ENCODE measurements at places on chromosomes 11 and 22.

DNA sequence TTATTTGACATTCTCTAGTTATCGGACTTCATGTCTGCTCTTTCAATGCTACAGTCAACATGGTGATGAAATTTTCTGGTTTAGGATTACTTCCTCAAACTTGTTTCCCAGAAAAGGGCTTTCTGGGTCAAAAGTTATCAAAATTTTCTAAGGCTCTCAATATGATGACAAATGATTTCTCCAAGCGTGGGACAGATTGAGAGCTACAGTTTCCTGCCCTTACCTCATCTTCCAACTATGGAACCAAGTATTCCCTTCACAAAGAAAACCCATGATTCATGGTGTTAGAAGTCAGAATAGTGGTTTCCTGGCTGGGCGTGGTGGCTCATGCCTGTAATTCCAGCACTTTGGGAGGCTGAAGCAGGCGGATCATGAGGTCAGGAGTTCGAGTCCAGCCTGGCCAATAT lies 17.8 kb downstream of the MYO18B start:
- DNase-seq, result no peak

GRCh38 chr11:22193348-22194051 lies 615 bp downstream of the ANO5 start:
- peak; percentile 31 for DNase-seq

GRCh38 chr11:9092853-9093778 lies 1.7 kb upstream of the SCUBE2 start:
- DNase-seq, result peak; percentile 32

DNA sequence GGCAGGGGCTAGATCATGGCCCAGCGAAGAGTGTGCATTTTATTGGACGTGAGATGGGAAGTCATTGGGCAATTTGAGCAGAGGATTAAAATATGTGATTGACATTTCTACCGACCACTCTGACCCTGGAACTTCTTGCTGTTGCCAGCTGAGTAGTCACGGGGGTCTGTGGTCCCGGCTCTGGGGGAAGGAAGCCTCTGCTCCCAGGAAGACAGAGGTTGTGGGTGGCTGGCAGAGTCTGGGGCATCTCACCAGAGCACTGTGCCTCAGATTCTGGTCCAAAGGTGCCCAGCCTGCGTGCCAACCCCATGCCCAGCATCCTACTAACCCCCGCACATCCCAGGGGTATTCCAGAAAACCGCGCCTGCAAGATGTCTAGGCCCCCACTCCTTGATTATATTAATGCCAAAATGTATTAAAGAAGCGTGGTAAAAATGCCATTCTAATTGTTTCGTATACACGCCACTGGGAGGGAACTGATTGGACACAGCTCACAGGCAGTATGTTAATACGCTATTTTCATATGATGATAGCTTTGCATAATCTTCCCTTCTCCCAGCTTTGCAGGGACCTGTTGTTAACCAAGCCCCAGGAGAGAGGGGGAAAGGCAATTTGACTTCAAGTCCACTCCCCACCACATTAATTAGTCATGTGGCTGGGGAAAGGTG lies 25.3 kb upstream of the LMO1 start:
- no peak for DNase-seq

DNA sequence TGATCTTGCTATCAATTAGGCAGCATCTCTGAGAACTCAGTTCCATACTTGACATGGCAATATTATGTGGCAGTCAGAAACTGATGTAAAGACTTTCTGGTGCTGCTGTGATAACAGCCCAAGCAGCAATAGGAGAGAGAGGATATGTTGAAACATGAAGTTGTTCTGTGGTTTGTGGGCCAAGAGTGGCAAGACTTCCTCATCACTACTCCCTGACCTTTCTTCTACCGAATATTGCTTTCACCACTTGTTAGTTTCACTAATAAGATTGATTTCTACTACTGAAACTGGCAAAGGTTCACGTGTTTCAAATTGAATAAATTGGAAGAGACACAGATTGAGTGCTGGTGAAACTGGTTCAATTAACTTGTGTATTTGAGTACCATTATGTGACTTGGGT lies 852.6 kb upstream of the RAG2 start:
- no peak for DNase-seq

GRCh38 chr11:21492931-21493330 lies 700.0 kb upstream of the ANO5 start:
- DNase-seq, result no peak

DNA sequence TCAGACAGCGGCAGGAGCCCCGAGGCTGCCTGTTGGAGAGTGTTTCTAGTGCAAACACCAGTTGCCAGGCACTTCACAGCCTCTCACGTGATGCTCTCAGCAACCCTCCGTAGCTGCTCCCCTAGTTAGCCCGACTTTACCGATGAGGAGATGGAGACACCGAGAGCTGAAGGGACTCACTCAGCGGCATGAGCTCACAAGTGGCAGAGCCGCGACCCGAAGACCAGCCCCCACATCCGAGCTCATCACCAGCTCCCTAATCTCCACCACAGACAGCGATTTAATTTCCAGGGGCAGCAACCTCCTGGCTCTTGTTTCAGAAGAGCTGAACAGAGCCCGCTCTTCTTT lies 28.7 kb upstream of the RTL6 start:
- DNase-seq, result peak; percentile 71

GRCh38 chr11:126518972-126519690 lies 163.6 kb downstream of the ST3GAL4 start:
- DNase-seq, result no peak

DNA sequence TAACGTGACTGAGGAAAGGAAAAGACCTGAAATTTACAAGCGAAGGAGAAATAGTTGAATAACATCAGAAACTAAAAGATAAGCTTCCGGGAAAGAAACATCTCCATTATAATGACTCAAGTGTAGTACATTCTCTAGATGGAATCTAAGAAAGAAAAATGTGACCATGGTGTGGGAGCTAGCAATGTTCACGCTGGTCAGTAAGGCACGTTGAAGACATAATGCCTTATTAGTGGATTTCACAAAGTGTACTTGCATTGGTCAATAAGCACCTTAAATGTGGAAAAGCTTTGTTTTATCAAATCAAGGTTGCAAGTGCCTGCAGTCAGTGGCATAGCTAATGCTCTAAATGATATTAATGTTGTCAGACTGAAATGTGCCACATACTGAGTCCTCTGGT lies 2.8 kb upstream of the LARGE1 start:
- no peak for DNase-seq

DNA sequence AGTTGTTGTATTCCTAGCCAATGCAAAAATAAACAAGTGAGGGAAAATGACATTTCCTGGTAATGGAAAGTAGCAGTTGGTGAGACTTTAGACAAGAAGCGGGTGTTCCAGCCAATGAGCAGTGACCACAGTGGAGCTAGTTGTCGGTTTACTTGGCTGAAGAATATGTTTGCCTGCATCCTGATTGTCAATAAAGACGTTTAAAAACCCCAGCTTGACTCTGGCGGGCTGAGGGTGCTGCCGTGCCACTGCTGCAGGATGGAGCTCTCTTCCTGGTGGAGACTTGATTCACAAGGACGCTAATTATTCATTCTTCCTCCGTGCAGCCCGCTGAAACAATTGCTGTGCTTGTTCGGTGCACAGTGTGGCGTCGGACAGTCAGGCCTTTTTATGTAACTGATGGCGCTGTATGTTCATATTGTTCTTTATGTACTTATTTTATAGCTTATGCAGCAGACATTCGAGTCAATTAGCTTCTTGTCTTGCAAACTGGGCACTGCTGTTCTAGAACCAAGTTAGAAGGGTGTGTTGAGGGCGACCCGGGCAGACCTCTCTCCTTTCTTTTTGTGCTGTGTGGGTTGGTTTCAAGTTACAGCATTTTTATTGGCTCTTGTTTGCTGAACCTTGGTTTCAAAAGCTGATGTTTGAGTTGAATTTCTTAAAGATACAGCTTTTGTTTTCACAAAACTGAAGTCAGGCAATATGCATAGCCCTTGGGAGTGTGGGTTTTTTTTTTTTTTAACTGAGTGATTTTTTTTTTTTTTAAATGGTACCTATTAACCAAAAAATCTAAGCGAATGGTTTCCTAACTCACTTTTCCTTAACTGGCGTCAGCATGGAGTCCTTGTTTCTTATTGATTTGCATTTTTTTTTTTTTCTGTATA lies 153.9 kb downstream of the TEAD1 start:
- peak; percentile 74 for DNase-seq

DNA sequence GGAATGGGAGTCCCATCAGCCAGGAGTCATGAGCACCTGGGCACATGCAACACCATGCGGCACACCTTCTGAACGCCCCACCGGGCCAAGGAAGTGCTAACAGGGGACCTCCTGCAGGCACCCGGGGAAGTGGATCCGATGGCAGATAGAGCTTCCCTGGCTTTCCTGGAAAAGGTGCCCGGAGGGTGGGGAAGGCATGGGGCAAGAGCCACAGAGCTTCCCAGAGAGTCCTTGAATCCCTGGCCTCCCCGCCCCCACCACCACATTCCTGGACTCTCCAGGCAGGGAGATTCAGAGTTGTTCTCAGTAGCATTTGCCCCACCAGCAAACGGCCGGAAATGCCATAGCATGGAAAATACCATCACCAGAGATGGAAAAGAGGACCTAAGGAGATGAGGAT lies 8.3 kb downstream of the TRIM29 start:
- no peak for DNase-seq

- DNase-seq, result peak; percentile 90
Measured at GRCh38 chr11:64081745-64082442, 46.2 kb downstream of the FLRT1 start.

GRCh38 chr11:47225552-47226400 lies 11.0 kb downstream of the DDB2 start:
- DNase-seq, result no peak

GRCh38 chr22:40613067-40613466 lies 23.5 kb downstream of the MRTFA start:
- no peak for DNase-seq

- no peak for DNase-seq
Measured at GRCh38 chr11:8234425-8234821, 29.3 kb downstream of the LMO1 start.

GRCh38 chr11:36164506-36165250 lies 124.5 kb downstream of the COMMD9 start:
- no peak for DNase-seq

DNA sequence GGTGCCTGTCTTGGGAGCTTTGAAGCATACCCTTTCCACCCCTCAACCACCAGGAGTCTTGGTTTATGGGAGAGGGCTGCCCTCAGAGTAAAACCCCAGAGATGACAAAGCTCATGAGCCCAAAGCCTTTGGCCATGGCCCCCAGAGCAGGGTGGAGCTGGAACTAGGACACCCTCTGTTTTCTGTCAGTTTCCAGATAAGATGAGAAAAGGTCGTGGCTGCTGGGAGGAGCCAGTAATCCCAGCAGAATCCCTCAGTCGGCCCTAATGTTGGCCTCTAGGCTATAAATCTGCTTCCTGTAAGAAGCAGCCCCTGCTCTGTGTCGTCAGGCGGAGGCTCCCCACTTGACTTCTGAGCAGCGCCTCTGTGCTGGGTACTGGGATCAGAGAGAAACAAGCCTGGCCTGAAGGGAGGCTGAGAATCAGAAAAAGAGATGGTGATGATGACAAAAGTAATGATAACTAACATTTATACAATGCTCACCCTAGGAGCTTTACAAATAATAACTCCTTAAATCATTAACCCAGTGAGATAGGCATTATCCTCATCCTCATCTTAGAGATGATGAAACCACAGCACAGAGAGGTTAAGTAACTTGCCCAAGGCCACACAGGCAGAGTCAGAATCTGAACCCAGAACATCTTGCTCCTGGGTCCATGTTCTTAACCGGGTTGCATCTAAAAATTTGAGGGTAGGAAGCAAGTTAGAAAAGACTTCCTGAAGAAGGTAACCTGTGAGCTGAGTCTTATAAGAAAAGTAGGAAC lies 471.4 kb downstream of the SOX6 start:
- no peak for DNase-seq

- DNase-seq, result no peak
Measured at GRCh38 chr11:63915961-63916836, 765 bp downstream of the RCOR2 start.

DNA sequence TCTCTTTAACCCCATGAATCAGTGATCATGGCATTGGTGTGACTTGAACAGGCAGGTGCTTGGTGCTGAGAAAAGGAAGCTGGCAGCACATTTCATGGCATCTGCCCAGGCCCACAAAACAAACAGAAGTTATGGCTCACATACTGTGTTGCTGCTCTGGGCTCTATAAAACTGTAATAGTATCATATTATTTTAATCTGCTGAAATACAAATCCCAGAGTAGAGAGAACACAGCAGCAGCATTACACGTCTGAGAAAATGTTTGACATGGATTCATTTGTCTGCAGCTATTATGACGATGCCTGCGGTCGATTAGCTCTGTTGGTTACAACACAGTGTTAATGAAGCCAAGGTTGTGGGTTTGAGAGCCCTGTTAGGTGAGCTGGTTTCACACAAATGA lies 80.8 kb downstream of the ALX4 start:
- peak; percentile 53 for DNase-seq

- no peak for DNase-seq
Measured at GRCh38 chr11:111269146-111269868, 23.8 kb downstream of the POU2AF2 start.

DNA sequence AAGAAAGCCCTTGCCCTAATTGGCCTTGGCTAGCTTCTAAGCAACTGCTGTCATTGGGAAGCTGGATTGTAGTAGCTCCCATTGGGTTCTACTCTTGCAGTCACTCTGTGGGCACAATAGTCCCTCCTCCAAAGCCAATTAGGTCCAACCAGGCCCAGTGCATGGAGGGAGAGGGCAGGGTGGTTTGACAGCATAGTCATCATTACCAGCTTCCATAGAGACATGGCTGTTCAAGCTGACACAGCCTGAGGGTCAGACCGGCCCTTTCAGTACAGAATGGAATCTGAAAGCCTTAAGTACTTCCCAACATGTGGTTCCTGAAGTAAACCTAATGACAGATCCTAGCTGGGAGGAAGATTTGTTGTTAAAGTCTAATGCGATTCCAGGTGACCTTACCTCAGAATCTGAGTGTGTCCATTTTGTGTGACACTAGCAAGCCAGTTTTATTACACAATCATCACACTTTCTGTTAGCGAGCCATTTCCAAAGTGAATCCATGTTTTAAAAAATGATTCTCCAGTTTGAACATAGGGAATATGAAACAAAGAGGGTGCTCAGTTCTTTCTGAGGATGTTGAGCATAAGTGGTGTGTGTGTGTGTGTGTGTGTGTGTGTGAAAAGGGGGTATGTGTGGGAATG lies 6.9 kb downstream of the PLET1 start:
- no peak for DNase-seq

- no peak for DNase-seq
Measured at GRCh38 chr11:15569305-15570025, 454.7 kb downstream of the INSC start.

GRCh38 chr11:108803776-108804175 lies 138.9 kb downstream of the DDX10 start:
- no peak for DNase-seq

- no peak for DNase-seq
Measured at GRCh38 chr22:41001722-41002122, 50.5 kb downstream of the RBX1 start.

All from NCI-H2029 (cell line).